T1000 (cell line): ENCODE measurements at places on chromosomes 1 and 21.

DNA sequence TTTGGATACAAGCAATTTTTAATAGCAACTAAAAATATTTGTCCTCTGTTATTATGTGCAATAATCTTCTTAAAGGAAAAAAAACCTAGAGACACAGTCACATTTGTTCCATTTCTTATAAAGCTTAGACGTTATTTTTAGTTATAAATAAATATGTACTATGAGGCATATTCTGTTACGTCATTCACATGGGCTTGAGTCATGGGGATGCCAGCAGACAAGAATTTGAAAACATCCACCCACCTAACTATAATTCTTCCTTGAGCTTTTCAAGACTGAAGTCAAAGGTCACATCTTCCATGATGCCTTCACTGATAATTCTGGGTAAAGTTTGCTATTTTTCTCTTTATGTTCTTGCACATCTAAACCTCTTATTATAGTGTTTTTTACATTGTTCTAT lies 268.8 kb downstream of the KCTD3 start:
- no peak for DNase-seq

GRCh38 chr1:3070644-3071564 lies 1.9 kb downstream of the PRDM16 start:
- no peak for DNase-seq

GRCh38 chr1:193404236-193404635 lies 217.8 kb upstream of the B3GALT2 start:
- DNase-seq: no peak

- DNase-seq: no peak
These were observed 4.1 kb upstream of the WNT9A start for GRCh38 chr1:227951624-227952373.

- DNase-seq: peak; percentile 69
These were observed 850 bp downstream of the SESN2 start for GRCh38 chr1:28259934-28260802.

GRCh38 chr21:25691976-25692375 lies 42.7 kb downstream of the ATP5PF start:
- no peak for DNase-seq

DNA sequence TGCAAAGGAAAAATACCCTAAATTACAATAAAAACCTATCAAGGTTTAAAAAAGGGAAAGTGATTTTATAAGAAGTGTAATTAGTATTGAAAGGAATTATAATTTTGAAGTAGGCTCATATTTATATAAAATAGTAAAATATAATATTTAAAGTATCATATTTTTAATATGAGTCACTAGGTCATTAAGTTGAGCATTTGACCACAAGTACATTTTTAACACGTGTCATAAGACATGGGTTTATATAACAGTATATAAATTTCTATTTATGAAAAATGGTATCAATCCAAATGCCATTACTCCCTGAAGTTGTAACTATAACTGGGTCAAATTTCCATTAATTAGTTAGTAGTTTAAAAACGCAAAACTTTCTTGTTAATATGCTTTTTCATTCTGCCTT lies 365.9 kb downstream of the COL11A1 start:
- DNase-seq: no peak

DNA sequence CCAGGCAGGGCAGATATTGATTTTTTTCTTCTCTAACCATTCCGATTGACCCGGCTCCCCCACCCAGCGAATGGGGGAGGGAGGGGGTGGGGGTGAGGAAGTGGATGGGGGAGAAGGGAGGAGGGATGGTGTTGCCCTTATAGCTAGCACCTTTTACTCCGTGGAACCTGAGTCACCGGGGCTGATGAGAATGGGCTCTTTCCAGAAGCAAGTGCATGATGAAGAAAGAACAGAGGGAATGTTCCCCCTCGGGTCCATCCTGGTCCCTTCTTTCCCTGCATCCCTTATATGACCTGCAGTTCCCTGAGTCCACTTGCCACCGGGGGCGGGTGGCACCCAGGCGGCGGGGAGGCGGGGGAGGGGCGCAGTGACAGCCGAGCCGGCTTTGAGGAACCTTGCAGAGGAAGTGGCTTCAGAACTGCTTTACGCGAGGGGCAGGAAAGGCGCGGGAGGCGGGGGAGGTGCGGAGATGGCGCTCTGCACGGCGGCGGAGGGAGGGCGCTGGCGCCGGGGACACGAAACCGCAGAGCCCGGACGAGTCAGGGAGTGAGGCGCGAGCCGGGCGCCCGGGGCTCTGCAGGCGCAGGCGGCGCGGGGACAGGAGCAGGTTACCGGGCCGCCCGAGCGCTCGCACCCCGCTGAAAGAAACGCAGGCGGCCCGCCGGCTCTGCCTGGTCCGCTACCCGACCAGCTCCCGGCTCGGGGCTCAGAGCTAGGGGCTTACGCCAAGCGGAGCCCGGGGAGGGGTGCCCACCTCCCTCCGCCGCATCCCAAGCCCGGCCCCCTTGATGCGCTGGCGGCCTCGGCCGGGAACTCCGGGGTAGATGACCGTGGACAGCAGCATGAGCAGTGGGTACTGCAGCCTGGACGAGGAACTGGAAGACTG lies 49.7 kb downstream of the RASSF5 start:
- DNase-seq: peak; percentile 59

- DNase-seq: no peak
These were observed 371.3 kb downstream of the VAV3 start for GRCh38 chr1:107593501-107594209.

- DNase-seq: no peak
These were observed 214.0 kb downstream of the ZC3H11B start for GRCh38 chr1:219398815-219399396.

DNA sequence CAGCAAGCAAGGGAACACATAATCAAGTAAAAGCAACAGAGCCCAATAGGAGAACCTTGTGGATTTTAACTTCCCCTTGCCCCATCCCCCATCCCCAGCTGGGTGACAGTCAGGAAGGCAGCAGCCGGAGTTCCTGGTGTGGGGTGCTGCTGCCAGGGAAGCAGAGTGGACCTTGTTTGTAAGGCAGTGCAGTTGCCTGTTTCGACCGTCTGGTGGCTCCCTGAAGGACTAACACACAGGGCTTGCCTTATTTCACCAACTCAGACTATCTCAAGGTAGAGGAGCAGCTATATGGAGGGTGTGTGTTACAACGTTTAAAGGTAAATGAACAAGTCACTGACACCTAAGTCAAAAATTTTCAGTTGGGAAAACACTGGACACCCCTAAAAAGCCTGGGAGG lies 6.6 kb downstream of the KRTAP10-8 start:
- DNase-seq: no peak

DNA sequence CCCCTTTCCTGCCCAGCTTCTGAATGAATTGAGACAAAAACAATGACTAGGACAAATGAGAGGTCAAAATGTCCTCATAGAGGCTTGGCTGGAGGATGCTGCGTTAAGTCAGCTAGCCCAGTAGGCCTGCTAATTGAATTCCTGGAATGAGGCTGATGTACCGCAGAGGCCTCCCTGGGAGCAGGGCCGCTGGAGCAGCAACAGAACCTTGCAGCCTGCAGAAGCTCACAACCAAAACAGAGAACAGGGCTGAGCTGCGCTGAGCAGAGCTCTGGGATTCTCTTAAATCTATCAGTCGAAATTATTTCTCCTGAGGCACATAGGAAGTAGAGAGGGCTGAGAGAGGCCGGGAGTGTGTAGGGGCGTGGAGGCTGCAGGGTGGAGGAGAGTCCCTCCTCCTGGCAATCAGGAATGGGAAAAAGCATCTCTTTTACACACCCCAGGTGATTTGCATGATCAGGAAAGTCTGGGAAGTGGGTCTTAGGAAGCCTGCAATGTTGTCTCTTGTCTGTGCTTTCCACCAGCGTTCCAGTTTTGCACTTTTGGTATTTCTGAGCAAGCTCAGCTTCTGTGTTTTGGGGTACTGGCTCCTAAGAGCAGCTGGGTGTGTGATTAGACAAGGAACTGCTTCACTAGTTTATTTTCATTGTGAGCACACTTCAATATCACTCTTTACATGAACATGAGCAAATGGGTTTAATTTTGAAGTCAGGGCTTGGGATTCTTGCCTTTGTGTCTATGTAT lies 66.5 kb downstream of the RYR2 start:
- DNase-seq: no peak

DNA sequence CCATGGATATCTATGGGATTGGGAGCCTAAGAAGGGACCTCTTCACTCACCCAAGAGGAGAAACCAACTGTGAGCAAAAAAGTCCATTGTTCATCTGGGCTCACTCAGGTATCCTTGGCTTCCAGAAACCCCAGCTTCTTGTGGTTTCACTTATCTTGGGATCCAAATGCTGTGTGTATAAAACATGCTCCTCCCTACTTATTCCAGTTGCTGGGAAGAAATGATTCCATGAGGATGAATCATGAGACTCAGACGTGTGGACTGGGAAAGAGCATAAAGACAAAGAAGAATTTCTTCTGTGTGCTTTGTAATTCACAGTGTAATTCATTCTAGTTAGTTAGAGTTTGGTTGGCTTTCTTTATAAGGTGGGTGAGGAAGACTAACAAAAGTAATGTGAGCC lies 283.7 kb downstream of the ZNF648 start:
- no peak for DNase-seq

DNA sequence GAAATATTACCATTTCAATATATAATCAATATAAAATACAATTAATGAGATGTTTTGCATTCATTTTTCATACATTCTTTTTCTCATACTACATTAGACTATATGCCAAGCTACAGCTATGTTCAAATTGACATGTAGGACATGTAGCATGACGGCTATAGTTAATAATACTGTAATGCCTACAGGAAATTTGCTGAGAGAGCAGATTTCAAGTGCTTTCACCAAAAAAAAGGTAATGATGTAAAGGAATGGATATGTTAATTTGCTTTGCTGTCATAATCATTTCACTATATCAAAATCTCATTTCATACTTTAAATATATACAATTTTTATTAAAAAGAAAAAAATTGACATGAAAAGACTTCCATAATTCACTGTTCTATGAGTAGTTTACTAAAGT lies 215.1 kb downstream of the KCNH1 start:
- DNase-seq: no peak

DNA sequence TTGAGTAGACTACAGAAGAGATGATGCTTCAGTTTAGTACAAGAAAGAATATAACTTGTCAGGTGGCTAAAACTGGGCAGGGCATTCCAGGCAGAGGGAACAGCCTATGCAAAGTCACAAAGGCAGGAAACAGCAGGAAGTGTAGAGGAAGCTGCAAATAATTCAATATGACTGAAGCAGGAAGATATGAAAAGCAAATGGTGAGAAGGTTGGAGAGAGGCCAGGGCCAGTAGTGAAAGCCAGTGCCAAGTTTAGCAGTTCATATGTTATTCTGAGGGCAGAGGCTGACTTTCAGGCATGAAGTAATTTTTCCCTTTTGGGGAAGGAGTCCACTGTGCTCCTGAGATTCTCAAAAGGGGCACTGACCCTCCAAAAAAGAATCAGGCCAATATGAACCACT lies 8.0 kb upstream of the YBX1 start:
- DNase-seq: no peak

GRCh38 chr21:31335957-31336738 lies 7.9 kb downstream of the TIAM1 start:
- DNase-seq: peak; percentile 63

DNA sequence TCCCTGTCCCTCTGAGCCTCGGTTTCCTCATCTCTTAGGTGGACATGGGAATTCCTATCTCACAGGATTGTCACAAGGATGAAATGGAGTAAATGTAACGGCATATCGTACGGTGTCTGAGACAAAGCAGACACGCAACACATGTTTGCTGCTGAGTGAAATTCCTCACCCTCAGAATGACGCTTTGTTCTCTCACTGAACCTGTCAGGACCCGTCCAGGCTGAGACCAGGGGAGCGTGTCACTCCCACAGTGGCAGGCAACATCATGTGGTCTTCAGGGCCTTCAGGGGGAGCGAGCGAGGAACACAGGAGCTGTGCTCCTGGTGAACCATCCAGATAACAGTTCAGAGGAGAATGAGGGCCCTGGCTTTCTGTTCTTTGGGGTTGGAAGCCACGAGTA lies 74.2 kb downstream of the TOMM20 start:
- DNase-seq: no peak

DNA sequence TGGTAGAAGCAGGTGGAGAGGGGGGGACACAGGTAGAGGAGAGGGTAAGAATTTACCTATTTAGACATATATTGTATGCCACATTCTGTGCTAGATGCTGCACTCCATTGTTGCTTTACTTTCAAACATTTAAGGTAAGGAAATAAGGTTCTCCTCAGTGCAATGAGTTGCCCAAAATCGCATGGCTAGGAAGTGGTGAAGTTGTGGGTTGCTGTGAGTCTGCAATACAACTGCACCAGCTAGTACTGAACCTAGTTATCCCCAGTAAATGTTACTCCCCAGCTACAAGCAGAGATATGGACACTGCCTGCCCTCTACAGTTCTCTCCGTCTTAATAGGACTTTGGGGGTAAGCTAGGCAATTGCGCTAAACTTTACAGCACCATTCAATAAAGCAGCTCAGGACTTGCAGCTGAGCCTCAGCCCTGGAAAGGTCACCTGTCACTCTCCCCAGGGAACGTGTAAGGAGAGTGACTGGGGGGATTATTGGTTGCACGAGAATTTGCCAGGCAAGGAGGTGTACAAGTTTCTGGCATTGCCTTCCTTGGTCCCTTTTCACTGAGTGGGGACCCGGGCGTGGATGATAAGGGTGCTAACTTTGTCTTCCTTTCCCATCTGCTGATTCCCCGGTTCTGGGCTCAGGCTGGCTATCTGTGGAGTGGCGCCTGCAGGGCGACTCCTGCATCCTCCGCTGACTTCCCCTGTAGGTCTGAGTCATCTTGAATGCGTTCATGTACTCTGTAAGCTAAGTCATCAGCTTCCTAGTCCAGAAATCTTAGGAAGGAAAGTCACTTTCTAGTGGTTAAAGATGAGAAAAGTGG lies 71.3 kb upstream of the CNTN2 start:
- DNase-seq: no peak

DNA sequence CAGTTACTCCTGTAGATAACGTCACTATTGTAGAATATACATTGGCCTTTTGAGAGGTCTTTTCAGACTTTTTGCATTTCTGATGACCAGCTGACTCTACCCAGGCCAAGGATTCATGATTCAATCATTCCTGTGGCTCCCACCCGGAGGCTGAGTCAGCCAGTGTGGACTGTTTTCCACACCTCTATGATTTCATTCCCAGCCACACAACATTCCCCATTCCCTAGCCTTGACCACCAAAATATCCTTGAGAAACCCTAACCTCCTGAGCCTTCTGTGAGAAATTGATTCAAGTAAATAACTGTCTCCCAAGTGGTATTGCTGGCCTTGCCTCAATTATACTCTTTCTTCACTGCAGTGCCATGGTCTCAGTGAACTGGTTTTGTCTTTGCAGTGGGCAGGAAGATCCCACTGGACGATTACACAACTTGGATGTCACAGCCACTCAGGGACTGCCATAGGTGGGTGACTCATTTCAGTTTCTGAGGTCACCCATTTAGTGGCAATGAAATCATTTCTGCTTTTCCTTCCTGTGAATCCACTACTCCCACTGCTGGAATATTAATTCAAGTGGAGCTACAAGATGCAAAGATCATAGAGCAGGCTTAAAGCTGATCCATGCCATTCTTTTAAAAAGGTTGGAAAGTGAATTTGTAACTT lies 518.6 kb upstream of the ZP4 start:
- peak; percentile 37 for DNase-seq

DNA sequence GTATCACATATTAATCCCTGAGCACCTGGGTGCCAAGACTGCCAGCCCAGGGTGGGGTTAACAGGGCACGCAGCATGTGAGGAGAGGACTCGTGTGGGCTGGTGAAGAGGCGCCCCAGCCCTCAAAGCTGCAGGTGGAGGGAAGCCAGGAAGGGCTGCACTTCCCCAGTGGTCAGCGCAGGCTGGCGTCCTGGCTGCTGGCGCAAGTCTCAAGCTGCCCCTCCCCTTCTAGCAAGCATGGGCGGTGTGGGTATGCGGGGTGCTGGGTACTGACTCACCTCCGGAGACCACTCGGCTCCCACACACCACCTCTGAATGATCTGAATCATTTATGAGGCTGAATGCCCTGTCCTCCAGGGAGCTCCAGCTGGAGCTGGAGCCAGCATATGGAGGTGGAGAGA lies 44.0 kb downstream of the EIF2D start:
- DNase-seq: peak; percentile 53
